ENCODE measurements at places on chromosomes 1 and 21.

DNA sequence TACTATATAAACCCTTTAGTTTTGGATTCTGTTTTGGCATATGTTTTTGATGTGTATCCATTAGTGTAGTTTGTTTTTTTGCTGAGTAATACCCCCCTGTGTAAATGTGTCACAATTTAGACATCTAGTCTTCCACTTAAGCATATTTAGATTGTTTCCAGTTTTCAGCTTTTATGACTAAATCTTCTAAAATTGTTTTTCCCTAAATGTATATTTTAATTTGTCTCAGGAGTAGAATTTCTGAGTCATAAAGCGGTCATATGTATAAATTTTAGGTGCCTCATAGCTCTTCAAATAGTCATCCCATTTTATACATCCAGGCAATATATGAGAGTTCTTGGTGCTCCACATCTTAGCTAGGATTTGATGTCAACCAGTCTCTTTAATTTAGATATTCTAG lies 1348.0 kb downstream of the MRPL39 start:
- DNase-seq, result no peak

DNA sequence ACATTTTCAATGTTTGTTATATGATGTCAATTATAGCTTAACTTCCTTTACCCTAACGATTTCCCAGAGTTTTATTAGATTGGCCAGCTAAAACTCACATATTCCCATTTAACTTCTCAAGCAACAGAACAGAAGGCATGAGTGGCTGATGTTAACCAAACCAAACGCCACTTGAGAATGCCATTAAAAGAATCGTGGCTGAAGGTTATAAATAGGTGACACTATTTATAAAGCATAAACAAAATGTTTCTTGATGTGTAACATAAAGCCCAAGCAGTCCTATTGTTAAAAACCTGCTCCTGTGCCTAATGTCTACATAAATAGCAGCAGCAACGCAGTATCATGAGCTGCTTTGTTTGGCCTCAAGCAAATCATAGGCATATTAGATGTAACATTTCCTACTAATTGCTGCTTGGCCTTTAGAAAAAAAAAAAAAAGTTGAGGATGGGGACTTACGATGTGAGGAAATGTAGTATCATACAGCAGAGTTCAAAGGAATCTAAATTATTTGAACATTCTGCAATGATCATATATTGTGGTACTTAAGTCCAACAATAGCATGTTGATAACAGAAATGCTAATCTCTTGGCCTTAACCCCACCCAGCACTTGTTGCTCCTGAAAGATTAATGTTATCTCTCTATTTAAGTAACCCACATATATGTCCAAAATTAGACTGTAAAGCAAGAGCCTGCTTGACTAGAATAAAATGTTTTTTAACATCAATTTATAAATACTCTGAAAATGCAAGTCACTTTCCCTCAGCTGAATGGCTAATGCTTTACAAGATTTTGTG lies 106.0 kb downstream of the ESRRG start:
- no peak for DNase-seq

- no peak for DNase-seq
These were observed 187.5 kb downstream of the TPR start for GRCh38 chr1:186187601-186188000.

DNA sequence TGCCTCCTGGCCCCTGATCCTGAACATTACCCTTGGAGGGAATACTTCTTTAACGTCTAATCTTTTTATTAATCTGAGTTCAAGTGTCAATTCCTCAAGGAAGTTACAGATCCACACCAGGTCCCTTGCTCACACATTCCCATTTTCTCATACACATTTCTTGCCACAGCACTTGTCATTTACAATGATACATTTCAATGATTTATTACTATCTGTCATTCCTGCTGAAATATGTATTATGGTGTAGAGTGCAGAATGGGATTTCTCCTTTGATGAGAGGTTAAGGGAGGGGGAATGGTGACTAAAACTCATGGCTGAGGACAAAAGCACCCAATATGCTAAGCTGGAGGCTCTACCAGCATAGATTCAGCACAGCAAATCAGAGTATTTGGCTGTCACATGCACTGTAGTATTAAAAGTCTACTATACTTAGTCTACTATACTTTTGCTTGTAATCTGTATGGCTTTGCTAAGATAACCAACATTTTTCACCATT lies 982.5 kb downstream of the TTLL7 start:
- no peak for DNase-seq

DNA sequence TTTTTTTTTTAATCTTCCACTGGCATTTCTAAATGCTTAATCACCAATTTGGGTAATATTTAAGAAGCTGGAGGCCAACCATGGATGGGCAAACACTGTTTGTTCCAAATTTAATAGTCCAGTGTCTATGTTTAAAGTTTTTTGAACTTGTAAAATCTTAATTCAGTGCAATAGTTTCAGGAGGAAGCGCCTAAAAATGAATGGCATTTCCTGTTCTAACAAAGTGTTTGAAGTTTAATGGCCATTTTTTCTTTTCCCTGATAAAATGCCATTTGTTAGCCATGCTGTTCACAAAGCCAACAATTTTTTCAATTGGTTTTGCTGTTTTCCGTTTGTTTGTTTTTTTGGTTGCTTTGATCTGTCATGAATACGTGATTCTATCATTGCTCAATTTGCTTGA lies 552.1 kb downstream of the LMO4 start:
- no peak for DNase-seq

DNA sequence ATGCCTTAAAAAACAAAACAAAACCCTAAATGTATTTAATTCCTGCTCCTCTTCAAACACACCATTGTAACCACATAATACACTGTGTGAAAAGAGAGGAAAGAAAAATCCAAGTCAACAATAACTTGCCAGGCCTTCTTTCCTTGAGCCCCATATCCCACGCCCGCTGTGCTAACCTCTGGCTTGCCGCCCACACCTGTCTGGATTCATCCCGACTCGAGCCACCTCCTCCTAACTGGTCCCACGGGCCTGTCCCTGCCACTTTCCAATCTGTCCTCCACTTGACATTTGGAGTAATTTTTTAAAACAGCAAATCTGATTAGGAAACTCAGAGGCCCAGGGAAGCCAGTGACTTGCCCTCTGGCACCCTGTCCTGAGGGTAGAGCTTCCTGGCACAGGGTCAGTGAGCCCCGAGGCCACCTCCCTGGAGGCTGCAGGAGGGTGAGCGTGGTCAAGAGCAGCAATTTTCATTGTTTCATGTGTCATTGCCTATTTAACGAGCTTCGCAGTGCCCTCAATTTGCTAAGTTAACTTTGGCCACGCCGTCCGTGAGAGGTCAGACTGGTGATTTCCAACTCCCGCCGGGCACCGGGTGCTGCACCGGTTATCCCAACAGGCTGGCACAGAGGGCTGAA lies 54.1 kb downstream of the B3GALT5 start:
- no peak for DNase-seq

Measured in activated CD4-positive, alpha-beta T cell treated with anti-CD3 and anti-CD28 coated beads for 1 hour (primary cell).